Left cardiac atrium (tissue), 4 donors: ENCODE measurements at places on chromosomes 12 and 14. TPM values are rescaled to one million over a fixed set of nuclear protein-coding genes. Genes with fewer than 3 reads are reported as not detected.

The ACOT4 gene
- 1.1 TPM for total RNA-seq

The MYH7 gene
- total RNA-seq: 175 TPM

The OR10AD1 gene
- total RNA-seq: not detected

The FAM90A1 gene
- 0.62 TPM for total RNA-seq

The SYT10 gene
- total RNA-seq: 0.06 TPM

The PTPRB gene
- total RNA-seq: 50.4 TPM

The LLPH gene
- total RNA-seq: 21.0 TPM

DNA sequence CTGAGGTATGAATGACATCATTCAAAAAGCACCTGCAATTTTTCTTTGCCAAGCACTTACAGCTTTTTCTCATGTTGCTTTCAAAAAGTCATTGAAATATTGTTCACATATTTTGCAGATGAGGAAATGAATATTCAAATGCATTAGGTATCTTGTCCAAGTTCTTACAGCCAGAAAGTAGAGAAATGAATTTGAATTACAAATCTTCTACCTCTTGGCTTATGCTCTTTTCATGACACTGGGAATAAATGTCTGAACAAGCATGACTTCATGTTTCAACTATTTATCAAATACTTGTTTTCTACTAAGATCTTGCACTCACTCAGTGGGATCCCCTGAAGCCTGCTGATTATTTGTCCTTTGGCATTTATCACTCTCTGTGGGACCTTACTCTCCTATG is 267.2 kb upstream of the BTG1 start:
- DNase-seq: no peak

- peak; percentile 25 for DNase-seq
Observed at GRCh38 chr14:104113631-104114420, 24.6 kb upstream of the KIF26A start.

DNA sequence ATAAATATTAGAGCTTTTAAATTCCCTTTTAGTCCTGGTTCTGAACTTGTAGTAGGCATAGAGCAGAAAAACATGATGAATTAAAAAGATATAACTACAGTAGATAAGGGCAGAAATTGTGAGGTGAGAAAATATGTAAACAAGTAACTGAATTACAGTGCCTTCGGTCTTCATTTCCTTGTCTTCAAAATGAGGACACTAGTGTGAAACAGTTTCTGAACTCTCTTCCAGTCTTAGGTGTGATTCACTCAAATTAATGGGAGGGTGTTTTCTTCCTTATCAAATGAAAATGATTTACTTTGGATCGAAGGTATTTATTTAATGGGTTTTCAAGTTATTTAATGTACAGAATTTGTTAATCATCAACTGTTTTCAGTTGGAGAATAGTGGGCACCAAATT is 1.5 kb downstream of the FGD4 start:
- no peak for DNase-seq

- no peak for DNase-seq
Observed at GRCh38 chr14:52304248-52304904, 9.7 kb upstream of the PTGER2 start.

GRCh38 chr12:51687177-51687576 is 96.1 kb downstream of the SCN8A start:
- no peak for DNase-seq

GRCh38 chr14:90678420-90678819 is 137.8 kb downstream of the TTC7B start:
- no peak for DNase-seq

GRCh38 chr12:69056743-69057515 is 124.0 kb upstream of the CPM start:
- no peak for DNase-seq

DNA sequence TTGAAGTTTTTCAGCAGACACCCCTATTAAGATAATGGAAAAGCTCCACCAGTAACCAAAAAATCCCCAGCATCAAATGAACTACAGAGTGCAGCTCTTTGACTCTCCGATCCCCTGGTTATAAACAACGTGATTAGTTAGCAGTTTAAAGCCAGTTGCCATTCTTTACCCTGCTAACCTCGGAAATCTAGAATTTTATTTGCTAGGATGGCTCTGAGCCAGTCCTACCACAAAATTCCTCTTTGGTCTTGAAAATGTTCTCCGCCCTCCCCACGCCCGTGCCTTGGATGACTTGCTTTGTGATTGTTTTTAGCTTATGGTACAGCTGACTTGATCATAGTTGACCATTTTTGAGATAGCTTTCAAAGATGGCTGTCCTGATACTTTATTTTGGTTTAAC is 1.2 kb downstream of the KLHDC2 start:
- DNase-seq: no peak

GRCh38 chr12:76895796-76896195 is 17.0 kb upstream of the CSRP2 start:
- no peak for DNase-seq
